ENCODE measurements at places on chromosomes 11 and 22.

GRCh38 chr11:118842369-118842768 is 41.3 kb upstream of the CXCR5 start:
- no peak for DNase-seq

DNA sequence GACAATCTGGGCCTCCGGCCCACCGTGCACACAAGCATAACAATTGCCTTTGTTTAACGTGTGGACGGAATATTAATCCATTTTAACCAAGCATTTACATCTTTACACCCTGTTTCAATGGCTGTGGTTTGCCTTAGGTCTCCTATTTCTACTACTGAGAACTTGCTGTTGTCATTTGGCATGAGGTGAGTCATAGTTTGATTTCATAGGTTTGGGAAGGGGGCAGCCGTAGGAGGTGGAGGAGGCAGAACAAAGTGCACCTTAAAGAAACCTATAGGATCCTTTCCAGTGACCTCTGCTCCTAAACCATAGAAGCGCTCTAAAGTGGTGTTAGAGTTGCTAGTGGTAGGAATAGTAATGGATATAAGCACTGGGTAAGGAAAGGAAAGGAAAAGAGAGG is 59.4 kb downstream of the ARHGAP42 start:
- DNase-seq: no peak

GRCh38 chr11:64604458-64605243 is 13.6 kb downstream of the SLC22A12 start:
- DNase-seq: no peak

DNA sequence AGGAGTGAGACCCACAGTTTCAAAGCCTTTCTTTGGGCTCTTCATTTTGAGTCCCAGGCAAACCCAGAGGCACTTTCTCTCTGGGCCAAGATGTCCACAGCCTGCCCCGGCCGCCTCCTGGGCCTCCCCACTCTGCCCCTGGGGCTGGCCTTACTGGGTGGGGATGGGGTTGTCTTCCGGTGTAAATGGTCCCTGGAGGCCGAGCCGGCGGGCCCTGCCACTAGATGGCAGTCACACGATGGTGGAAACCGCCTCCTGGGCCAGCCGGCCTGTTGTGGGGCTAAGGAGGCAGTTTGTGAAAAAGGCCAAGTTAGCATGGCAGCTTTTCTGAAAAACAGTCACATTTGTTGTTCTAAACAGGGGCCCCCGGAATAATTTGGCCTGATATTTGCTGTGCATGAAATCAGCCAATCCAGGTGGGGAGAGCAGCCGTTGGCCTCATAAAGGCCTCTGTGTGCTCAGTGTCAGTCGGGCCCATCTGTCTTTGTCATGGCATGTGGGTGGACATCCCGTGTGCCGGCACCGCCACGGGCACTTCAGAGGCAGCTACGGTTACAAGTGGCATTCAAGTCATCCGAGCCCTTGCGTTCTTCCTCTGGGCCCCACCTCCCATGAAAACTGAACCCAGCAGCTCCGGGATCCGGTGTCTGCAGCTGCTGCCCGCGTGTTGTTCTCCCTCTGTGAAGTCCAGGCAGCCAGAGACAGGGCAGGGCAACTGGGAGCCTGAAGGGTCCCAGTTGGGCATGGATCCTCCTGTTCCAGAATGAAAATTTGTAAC is 6.5 kb downstream of the MRPL23 start:
- DNase-seq: no peak

GRCh38 chr11:92837595-92837994 is 131.9 kb upstream of the MTNR1B start:
- DNase-seq: no peak

DNA sequence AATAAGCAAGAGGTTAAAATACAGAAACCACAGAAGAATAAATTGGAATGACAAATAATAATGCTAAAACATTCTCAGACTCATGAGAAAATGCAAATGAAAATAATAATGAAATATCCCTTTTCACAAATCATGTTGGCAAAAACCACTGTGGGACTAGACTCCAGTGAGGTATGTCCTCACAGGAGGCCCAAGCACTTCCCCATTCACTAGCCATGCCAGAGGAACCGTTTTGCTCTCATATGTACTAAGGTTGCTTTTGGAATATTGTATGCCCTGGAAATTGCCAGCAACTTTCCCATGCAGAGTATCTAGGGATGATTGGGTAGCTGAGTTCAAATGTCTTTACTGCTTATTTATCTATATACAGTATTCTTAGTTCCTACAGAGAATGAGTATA is 106.2 kb upstream of the CHORDC1 start:
- no peak for DNase-seq
